Lung (tissue), 17 donors: ENCODE measurements at places on chromosomes 6 and 20. TPM values are rescaled to one million over a fixed set of nuclear protein-coding genes. Genes with fewer than 3 reads are reported as not detected.

The SLC22A1 gene
- total RNA-seq, result 1.8 TPM

- DNase-seq, result no peak
Observed at GRCh38 chr20:47370214-47370613, 13.7 kb upstream of the ZMYND8 start.

GRCh38 chr6:157570104-157570503 lies 189.1 kb downstream of the ZDHHC14 start:
- DNase-seq, result no peak

- DNase-seq, result no peak
Observed at GRCh38 chr6:130622142-130622541, 205.1 kb upstream of the SMLR1 start.

- DNase-seq, result no peak
Observed at GRCh38 chr6:20706238-20706938, 172.1 kb downstream of the CDKAL1 start.

DNA sequence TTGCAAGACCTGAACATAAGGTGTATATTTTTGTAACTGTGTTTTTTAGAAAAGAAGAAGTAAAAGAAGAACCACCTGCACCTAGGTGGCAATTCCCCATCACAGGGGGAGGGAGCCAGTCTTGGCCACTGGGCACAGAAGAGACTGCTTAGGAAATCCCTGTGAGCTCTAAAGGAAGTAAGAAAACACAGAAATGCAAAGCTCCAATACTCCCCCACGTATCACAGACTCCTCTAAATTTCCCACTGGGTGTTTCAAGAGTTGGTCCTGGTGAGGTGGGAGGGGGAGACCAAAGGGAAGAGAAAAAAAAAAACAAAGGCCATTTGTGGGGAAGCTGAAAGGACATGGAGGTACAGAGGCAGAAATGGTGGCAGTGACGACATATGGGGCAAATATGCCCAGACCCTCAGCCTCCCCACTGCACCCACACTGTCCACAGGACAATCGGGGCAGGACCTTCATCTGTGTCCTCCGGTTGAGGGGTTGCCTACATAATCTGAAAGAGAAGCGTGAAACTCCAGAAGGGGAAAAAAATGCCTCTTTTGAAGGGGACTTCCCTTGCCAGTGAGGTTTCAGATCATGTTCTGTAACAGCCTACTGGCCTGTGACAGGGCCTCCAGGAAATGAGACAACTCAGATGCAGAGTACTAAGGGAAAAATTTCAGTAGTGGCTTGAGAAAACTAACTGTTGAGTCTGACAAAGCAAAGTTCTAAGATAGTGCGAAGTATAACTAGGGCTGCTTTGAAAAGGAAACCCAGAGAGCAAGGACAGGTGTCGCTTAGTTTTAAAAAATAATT lies 226.2 kb upstream of the MARCKS start:
- DNase-seq, result peak; percentile 37

- DNase-seq, result no peak
Observed at GRCh38 chr6:147553099-147553498, 44.6 kb downstream of the SAMD5 start.
